ENCODE measurements at places on chromosomes 4 and X.

GRCh38 chr4:124487651-124488050 lies 224.9 kb downstream of the ANKRD50 start:
- no peak for DNase-seq

GRCh38 chr4:56701161-56701480 lies 20.0 kb upstream of the HOPX start:
- DNase-seq, result no peak

DNA sequence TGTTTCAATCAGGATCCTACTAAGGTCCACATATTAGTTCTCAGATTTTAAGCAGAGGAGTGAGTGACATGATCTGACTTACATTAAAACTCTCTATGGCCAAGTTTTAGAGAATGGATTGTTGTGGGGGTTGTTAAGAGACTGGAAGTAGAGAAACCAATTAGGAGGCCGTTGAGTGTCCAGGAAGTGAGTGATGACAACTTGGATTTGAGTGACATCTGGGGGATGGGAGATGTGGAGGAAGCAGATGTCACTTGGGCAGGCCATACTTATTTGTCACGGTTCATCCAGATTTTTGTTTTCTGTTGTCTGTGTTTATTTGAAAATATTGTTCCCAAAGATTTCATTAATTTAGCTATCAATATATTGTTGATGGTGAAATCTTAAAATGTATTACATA lies 28.3 kb downstream of the ADD1 start:
- DNase-seq, result peak; percentile 58

DNA sequence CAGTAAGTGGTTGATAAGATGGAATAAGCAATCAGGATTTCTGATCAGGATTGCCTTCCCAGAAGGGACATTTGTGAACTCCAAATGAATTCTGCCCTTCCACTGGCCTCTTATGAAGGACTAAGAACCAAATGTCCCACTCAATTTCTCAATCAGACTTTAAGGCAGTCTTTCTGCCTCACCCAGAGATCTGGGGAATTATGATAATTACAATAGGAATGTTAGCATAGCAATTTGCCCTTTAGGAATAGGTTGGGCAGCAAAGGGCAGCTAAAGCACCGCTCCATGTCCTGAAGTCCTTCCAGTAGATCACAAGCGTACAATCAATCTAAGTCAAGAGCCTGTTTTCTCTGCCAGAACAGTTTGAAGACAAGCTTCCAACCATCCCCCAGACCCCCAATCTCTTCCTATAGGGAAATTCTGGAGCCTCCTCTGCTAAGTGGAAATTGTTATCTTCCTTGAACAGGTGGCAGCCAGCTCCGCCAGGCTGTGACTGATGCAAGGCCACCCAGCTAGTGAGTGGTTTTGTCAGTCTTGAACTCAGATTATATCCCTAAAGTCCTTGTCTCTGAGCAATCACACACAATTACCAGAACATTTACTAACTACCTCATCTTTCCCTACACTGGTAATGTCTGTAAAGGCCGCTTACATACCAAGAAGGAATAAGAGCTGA lies 18.6 kb downstream of the NKX3-2 start:
- no peak for DNase-seq

GRCh38 chr4:19776929-19777328 lies 474.8 kb upstream of the SLIT2 start:
- DNase-seq, result no peak

DNA sequence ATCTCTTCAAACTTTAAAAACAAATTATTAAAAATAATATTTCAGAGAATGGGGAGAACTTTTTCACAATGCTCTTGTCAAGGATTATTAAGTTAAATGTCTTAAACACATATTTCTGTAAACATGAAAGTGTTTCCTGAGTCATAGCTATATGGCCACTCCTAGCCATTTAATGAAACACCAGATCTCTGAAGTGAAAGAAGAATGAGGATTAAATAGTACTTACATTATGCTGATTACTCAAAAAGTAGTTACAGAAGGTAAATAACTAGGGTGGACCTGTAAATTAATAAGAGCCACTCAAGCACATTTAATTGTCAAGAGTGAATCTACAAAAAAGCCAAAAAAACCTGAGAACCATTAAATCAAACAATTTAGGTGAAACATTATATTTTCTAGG lies 57.6 kb upstream of the GALNT7 start:
- no peak for DNase-seq

GRCh38 chr4:143260750-143261149 lies 75.9 kb upstream of the GAB1 start:
- DNase-seq, result no peak

- DNase-seq, result no peak
Measured at GRCh38 chrX:1027133-1027532, 185.3 kb downstream of the CRLF2 start.

- no peak for DNase-seq
Measured at GRCh38 chr4:657834-658667, 16.0 kb downstream of the ATP5ME start.

DNA sequence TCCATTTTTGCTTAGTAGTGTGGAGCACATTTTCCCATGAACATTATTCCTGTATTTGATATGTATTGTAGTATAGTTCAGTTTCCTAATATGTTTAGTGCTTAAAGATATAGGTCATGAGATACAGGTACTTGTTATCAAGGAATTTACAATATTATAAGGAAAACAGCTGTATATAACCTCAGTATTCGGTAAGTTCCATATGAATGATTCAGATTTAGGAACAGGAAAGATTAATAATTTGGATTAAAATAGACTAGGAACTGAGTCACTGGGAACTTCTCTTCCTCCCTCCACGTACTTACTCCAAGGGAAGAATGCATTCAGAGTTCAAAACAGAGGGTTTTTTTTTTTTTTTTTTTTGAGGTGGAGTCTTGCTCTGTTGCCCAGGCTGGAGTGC lies 20.0 kb downstream of the DIAPH2 start:
- no peak for DNase-seq

DNA sequence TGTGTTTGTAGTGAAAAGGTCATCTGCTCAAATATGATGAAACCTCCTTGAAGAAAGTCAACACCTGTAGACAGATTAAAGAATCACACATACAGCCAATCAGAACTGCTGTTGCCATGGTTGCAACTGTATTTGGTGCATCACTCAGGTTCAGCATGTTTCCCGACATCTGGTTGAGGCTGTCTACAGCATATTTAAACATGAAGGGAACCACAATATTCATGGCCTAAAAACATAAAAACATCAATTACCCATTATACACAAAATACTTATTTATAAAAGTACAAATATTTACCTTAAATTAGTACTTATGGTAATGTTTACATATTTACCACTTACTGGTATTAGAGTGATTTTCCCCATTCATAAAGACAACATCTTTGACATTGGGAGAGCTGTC lies 79.7 kb downstream of the ABCB7 start:
- no peak for DNase-seq

DNA sequence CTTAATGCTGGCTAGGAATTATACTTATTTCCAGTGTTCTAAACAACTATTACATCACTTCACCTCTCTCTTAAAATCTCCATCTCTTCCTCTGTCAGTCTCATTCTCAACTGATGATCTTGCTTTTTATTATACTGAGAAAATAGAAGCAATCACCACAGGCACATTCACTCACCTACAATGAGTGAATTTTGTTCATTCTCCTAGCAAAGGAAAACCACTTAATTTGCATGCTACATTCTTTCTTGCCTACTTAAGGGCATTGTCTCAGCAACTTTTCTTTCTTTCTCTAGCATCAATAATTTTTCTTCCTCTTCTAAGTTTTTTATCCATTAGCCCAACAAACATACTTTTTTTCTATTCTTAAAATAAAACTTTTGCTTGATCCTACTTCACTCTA lies 21.1 kb upstream of the USP38 start:
- DNase-seq, result no peak

- DNase-seq, result no peak
Measured at GRCh38 chr4:128859887-128860677, 50.6 kb downstream of the JADE1 start.

DNA sequence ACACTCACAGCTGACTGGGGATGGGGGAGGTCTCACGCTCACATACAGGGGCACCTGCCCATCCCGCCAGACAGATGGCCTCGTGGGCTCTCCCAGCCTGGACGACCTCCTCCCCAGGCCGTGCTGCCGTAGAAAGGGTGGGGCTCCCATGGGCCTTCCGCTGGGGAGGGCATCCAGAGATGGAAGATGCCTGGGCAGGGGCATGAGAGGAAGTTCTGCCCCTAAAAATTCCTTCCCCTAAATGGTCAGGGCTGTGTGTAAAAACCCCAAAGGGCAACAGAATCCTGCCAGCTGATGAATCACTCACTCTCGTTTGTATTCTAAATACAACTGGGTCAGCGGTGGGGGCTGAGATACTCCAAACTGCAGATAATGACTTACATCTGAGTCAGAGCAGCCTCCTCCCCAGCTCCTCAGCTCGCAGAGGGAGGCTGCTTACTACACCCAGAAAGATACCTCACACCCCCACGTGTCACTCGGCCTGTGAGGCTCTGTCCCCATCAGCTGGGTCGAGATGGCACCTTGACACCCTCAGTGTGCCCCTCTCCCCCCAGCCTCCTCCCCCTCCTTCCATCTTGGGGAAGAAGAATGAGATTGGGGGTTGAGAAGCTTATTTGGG lies 10.1 kb downstream of the WDR1 start:
- peak; percentile 75 for DNase-seq

DNA sequence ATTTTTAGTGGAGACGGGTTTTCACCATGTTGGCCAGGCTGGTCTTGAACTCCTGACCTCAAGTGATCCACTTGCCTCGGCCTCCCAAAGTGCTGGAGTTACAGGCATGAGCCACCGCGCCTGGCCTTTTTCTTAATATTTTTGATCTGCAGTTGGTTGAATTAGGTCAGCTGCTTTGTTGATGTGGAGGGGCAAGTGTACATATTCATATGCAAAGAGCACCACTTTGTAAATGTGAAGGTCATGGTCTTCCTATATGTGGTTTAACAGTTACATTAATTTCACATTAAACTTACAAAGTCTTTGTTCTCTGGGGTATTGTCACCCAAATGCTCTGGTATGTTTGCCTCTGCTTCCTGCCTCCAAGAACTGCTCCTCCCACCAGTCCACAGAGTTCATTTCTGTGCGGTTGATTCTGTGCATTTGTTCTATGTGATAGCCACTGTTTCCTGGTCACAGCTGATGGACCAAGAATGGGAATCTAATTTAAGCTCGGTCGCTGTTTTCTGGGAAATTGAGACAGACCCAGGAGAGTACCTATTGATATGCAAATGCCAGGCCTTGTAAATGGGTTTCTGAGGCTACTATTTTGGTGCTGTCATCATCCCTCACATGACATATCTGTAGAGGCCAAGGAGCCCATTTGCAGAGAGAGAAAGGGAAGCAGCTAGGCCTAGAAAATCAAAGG lies 26.9 kb upstream of the HPSE start:
- no peak for DNase-seq

- no peak for DNase-seq
Measured at GRCh38 chr4:54099287-54099747, 646 bp upstream of the GSX2 start.

- DNase-seq, result no peak
Measured at GRCh38 chr4:144902614-144903013, 195.4 kb downstream of the ANAPC10 start.

DNA sequence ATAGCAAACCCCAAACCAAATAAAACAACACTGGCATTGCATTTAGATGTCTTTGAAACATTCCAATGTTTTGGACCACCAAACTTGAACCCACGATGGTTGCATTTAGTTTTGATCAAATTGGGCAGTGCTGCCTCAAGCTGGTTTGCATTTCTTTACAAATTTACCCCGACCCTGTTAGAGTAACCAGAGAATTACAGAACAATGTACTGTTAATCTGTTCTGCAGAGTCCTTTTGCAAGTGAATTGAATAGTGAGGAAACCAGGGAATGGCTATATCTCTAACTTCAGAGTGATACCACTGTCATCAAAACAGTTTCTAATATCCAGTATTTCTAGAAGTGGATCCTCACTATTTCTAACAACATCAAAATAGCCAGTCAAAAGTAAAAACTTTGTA lies 49.5 kb upstream of the GYPA start:
- no peak for DNase-seq

GRCh38 chrX:107773906-107774435 lies 1.6 kb downstream of the TSC22D3 start:
- no peak for DNase-seq

DNA sequence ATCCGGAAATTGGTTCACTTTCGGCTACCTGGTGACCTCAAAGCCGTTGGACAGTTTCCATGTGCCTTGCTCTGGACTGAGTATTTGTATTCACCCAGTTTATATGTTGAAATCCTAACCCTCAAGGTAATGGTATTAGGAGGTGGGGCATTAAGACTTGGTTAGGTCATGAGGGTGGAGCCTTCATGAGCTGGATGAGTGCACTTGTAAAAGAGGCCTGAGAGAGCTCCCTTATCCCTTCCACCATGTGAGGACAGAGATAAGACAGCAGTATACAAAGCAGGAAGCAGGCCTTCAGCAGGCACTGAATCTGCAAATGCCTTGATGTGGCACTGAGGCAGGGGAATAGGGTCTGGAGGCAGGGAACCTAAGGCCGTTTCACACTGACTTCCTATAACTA lies 5.3 kb upstream of the OPHN1 start:
- DNase-seq, result no peak

DNA sequence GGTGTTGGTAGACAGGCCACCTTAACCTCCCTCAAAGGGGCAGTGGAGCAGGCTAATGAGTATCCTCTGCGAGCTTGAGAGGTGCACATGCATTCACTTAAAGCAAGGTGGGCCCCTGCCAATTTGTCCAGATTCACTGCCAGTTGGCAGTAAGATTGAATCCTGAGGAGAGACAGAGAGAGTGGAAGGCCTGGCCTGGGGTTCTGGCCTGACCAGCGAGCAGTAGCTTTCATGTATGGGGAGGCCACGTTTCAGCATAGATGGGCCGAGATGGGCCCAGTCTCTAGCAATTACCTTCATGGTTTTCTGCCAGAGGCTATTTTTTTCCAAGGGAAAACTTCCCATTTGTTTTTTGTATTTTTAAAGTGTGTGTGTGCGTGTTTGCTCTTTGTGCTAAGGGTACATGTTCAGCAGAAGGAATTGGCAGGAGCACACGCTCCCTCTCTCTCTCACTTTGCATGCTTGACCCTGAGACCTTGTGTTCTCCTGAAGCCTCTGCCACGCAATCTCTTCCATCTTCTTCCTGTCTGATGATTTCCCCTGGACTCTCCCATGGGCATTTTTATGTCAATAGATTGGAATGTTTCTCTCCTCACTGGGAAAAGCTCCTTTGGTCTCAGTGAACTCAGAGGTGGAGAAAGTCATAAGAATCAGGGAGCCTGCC lies 215.8 kb upstream of the SFRP2 start:
- no peak for DNase-seq

DNA sequence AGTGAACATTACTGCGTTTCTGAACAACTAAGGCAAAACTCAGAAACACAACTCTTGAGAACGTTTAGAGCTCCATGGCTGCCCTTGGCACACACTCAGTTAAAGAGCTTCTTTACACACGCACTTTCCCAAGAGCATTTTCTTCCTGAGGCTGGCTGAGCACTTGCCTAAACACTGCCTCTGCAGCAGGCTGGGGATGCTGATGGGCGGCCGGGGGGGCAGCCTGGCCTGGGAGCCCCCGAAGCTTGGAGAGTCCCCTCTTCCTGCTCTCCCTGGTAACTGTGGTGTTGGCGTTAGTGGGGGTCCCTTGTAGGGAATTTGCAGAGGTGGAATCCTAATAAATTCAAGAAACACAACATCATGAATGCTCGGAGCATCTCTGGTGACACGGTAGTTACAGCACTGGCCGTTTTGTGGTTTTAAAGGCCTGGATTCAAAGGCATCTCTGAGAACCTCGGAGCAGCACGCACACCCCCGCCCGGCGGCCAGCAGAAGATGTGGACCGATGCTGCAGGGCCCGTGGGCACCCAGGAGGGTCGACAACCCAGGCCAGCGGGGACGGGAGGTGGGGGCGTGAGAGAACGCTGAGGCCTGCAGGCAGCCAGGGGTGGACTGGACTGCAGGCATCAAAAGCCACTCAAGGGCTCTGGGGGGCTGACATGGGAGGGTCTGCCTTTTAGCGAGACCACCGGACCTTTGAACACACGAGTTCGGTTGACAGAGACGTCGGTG lies 45.4 kb downstream of the FGFRL1 start:
- no peak for DNase-seq

Measured in CD14-positive monocyte (primary cell).